Activated T-cell treated with anti-CD3 and anti-CD28 coated beads for 4 hours (primary cell): ENCODE measurements at places on chromosomes 6 and 20.

DNA sequence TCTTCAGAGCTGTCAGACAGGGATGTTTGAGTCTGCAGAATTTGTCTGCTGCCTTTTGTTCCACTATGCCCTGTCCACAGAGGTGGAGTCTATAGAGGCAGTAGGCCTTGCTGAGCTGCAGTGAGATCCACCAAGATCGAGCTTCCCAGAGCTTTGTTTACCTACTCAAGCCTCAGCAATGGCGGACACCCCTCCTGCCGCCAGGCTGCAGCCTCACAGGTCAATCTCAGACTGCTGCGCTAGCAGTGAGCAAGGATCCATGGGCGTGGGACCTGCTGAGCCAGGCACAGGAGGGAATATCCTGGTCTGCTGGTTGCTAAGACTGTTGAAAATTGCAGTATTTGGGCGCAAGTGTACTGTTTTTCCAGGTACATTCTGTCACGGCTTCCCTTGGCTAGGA is 28.4 kb upstream of the RAB32 start:
- no peak for DNase-seq

DNA sequence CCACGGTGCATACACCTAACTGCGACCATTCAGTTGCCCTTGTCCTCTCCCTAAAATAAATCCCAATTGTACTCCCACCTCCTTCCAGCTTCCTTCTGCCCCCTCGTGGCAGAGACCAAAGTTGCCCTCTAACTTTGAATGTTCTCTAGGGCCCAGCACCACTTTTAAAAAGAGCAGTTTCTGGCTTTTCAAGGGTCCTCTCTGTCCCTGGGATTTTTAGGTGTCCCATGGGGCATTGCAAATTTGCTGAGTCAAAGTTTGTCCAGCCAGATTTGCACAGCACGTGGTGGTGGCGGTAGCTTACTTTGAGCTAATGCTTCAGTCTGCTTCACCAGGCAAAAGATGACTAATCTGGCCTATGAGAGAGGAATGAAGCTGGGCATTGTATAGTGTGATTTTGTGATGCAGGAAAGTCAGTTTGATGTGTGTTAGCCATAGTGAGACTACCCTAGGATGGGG is 100.2 kb downstream of the PERP start:
- no peak for DNase-seq

GRCh38 chr20:62549029-62549428 is 73.2 kb upstream of the GATA5 start:
- no peak for DNase-seq

GRCh38 chr6:43203718-43204095 is 21.7 kb downstream of the CUL9 start:
- DNase-seq, result no peak

DNA sequence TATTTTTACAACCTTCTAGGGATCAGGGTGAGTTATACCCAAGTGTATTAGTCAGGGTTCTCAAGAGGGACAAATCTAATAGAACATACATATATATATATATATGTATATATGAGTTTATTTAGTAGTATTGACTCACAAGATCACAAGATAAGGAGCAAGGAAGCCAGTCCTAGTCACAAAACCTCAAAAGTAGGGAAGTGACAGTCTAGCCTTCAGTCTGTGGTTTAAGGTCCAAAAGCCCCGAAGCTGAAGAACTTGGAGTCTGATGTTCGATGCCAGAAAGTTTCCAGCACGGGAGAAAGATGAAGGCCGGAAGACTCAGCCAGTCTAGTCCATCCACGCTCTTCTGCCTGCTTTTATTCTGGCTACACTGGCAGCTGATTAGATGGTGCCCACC is 632.7 kb upstream of the AGPAT4 start:
- no peak for DNase-seq

DNA sequence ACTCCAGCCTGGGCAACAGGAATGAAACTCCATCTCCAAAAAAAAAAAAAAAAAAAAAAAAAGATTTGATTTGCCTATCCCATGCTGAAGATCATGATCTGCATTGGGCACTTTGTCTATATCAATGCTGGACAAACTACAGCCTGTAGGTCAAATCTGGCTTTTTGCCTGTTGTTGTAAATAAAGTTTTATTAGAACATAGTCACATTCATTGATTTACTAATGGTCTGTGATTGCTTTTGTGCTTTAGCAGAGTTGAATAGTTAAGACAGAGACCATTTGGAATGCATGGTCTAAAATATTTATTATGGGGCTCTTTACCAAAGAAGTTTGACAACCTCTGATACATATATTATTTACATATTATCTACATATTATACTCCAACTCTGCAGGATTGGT is 14.0 kb downstream of the PBOV1 start:
- no peak for DNase-seq

GRCh38 chr20:21048841-21049273 is 57.3 kb downstream of the LINC00237 start:
- peak; percentile 28 for DNase-seq
